Aorta (tissue), 5 donors: ENCODE measurements at places on chromosomes 1 and 21. TPM values are rescaled to one million over a fixed set of nuclear protein-coding genes. Genes with fewer than 3 reads are reported as not detected.

The SAMD13 gene
- 3.1 TPM for polyA plus RNA-seq

DNA sequence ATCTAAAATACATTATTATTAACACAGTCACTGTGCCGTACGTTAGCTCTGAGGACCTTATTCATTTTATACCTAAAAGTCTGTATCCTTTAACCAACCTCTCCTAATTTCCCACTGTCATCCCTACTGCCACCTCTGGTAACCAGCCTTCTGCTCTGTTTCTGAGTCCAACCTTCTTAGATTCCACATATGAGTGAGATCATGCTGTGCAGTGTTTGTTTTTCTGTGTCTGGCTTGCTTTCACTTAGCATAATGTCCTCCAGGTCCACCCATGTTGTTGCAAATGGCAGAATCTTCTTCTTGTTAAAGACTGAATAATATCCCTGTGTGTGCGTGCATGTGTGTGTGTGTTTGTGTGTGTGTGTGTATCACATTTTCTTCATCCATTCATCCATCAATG is 64.2 kb downstream of the ETS2 start:
- H3K27me3 ChIP-seq, result no peaks in the 10 kb centered on the region
- no peak overlapping the region for H3K27ac ChIP-seq
- DNase-seq, result no peak
- H3K36me3 ChIP-seq, result no peaks in the 10 kb centered on the region
- no peaks in the 10 kb centered on the region for H3K4me1 ChIP-seq

The GUCA2A gene
- 1.0 TPM for polyA plus RNA-seq

GRCh38 chr1:27132147-27132546 is 22.8 kb downstream of the SLC9A1 start:
- H3K36me3 ChIP-seq, result no peaks in the 10 kb centered on the region
- H3K27me3 ChIP-seq, result no peaks in the 10 kb centered on the region
- no peak for DNase-seq
- no peak overlapping the region for H3K4me3 ChIP-seq

- H3K36me3 ChIP-seq, result no peaks in the 10 kb centered on the region
- H3K4me3 ChIP-seq, result no peak overlapping the region
- no peak overlapping the region for H3K27ac ChIP-seq
Measured at GRCh38 chr1:212313616-212314015, 28.4 kb downstream of the PPP2R5A start.
